ENCODE measurements at places on chromosomes 7 and 10.

DNA sequence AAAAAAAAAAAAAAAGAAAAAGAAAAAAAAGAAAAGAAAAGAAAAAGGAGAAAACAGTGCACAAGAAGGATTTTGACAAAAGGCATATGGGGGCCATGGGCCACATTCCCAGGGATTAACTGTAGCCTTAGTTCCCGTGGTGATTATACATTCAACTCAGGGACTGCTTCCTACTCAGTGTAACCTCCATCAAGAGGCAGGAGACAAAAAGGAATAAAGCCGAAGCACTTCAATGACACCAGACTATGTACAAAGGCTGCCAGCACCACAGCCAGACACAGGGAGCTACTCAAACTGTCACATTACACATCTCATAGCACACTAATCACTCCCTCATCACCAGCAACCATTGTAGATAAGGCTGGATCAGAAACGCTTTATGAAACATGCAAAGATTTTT is 5.1 kb upstream of the PMPCB start:
- no peak for DNase-seq

GRCh38 chr7:38842746-38843145 is 66.2 kb downstream of the VPS41 start:
- no peak for DNase-seq

DNA sequence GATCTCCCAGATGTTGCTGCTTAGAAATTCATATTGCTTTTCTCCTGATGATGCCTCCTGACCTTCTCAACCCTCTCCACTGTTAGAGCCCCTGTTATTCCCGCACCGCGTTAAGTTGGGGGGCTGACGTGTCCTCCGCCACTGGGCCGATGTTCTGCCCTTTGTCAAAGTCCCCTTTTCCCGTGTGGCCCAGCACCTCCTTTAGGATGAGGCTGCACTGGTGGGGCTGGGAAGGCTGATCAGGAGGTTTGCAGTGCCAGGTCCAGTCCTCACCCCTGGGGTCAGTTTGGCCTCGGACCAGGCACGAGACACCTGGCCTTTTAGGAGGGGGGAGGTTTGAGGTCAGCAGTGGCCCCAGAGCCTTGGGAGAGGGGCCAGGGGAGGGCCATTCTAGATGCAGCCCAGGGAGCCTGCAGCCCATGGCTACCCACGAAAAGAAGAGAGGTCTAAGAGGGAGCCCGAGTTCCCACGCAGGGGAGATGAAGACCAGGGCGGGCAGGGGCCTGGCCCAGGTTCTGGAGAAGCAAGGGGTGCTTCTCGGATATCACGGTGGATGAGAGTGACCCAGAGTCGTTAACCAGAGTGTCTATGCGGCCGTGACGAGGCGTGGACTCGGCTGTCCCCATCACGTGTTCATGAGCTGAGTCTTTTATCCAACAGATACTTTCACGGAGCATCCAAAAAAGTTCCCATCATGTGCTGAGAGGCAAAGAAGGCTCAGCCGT is 150.4 kb downstream of the DNAJB6 start:
- DNase-seq: no peak

- DNase-seq: no peak
Observed at GRCh38 chr7:3650844-3651243, 349.8 kb downstream of the SDK1 start.

GRCh38 chr10:35232527-35232926 is 103.8 kb upstream of the CCNY start:
- no peak for DNase-seq

DNA sequence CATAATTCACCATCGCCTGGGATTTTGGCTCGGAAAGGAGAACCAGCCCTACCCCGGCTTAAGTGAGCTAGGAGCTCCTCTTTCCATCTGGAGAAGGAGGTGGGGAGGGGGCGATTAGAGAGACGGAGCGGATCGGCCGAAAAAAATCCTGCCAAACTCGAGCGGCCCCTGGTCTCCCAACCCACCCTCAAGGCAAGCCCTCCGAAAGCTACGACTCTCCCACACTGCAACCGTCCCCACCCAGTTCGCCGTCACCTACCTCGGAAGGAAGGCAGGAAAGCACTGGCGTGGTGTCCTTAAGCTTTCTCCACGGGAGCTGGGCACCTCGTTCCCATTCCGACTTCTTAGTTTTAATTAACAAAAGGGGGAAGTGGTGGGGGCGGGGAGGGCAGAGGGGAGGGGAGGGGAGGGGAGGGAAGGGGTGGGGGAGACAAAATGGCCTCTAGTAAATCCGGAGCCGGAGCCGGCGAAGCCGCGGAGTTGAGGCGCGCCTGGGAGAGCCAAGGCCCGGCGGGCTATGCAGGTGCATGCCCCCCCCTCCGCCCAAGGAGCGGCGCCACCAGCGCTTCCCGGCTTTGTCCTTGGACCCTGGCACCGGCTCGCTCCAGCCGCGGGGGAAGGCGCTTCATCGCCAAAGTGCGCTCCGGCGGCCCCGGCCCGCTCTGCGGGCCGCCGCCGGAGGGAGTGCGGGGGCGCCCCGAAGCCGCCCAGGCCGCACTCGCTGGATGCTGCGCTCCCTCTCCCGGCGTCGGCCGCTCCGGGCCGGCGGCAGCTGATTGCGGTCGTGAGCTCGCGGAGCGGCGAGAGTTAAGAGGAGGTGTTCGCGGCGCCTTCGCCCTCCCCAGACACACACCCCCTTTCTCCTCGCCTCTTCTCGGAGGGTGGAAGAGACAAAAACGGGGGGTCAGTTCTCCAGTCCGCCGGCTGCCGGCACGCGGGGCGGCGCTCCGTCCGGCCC is at the start of gene LRRC4:
TSS of gene LRRC4 (minus strand) at position 784 of the 958 bp plus-strand sequence. CDS start 797 bp downstream, outside the sequence.
- no peak for DNase-seq

GRCh38 chr10:97685395-97685958 is 1.6 kb downstream of the AVPI1 start:
- no peak for DNase-seq

- no peak for DNase-seq
Observed at GRCh38 chr7:44138698-44139097, 2.4 kb downstream of the MYL7 start.

- DNase-seq: no peak
Observed at GRCh38 chr10:111127081-111127848, 50.4 kb downstream of the ADRA2A start.

DNA sequence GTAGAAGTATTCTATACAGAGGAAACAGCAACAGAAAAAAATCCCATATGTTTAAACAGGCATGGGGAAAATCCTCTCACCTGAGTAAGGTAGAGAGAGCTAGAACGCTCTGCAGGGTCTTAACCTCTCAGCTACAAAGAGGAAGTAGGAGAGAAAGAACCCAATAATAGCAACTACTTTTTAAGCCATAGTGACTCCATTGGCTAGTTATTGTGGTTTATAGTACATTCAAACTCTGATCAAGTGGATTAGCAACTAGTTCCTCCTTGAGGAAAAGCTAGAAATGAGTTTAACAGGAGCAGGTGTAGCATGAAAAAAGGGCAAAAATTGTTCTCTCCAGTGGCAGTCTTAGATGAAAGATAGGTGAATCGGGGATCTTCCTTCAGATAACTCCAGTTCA is 89.7 kb downstream of the HGF start:
- no peak for DNase-seq

GRCh38 chr7:92645114-92646061 is 55.2 kb upstream of the FAM133B start:
- DNase-seq: no peak

- no peak for DNase-seq
Observed at GRCh38 chr10:26093229-26093628, 123.3 kb upstream of the GAD2 start.

- no peak for DNase-seq
Observed at GRCh38 chr7:158508802-158509385, 78.7 kb downstream of the PTPRN2 start.

DNA sequence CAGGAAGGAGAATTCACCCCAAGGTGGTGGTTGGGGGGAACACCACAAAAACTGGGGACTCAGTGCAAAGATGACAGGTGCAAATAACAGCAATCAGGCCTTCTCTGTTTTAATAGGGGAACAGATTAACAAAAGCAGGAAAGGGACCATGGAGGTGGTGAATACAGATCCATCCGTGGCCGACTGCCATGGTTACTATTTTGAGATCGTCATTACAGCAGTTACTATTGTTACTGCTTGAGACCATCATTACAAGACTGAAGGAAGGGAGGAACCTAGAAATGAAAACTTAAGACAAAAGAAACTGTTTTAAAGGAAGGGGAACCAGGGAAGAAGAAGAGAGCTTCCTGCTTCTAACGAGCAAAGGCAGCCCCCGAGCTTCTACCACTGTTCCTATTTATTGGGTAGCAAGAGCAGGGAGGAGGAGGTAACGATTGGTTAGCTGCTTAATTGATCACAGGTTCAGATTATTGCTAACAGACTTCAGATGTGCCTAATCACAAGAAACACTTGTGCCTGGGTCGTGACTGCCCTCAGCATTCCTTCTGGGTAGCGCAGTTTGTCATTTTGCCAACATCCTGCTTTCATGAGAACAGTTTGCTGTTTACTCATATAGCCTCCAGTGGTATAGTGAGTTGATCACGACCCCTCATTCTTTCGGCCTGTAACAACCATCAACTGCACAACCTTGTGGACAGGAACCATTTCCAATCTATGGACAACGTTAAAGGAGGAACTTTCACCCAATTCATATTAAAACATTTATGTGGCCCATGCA is 216.3 kb downstream of the CHCHD3 start:
- no peak for DNase-seq

- DNase-seq: no peak
Observed at GRCh38 chr10:56351909-56352630, 9.0 kb downstream of the ZWINT start.

- no peak for DNase-seq
Observed at GRCh38 chr10:79331709-79332108, 15.6 kb upstream of the PPIF start.

- DNase-seq: no peak
Observed at GRCh38 chr10:130570074-130570473, 433.9 kb downstream of the GLRX3 start.

- no peak for DNase-seq
Observed at GRCh38 chr10:29816801-29817558, 182.2 kb upstream of the SVIL start.

- DNase-seq: no peak
Observed at GRCh38 chr10:48526011-48526821, 78.7 kb downstream of the ARHGAP22 start.

- DNase-seq: no peak
Observed at GRCh38 chr10:21090609-21091082, 193.5 kb upstream of the NEBL start.

DNA sequence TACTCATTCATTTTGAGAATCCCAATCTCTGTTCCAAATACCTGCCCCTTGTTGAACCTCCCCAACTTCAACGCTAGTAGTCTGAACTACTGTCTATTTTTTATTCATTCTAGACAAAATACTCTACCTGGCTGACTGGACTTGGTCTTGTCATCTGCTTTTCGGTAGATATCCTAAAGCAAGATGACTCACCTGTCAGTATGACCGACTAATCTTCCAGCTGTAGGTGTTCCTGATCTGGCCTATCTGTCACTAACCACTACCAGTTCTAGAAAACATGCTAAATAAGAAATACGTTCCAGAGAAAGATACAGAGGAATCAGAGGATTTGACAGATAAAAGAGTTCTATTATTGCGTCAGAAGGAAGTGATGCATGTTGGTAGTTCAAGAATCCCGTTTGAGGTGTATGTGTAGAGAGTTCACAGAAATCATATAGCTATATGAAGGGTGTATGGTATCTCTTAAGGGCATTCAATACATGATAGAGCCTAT is 81.1 kb downstream of the IDE start:
- no peak for DNase-seq

DNA sequence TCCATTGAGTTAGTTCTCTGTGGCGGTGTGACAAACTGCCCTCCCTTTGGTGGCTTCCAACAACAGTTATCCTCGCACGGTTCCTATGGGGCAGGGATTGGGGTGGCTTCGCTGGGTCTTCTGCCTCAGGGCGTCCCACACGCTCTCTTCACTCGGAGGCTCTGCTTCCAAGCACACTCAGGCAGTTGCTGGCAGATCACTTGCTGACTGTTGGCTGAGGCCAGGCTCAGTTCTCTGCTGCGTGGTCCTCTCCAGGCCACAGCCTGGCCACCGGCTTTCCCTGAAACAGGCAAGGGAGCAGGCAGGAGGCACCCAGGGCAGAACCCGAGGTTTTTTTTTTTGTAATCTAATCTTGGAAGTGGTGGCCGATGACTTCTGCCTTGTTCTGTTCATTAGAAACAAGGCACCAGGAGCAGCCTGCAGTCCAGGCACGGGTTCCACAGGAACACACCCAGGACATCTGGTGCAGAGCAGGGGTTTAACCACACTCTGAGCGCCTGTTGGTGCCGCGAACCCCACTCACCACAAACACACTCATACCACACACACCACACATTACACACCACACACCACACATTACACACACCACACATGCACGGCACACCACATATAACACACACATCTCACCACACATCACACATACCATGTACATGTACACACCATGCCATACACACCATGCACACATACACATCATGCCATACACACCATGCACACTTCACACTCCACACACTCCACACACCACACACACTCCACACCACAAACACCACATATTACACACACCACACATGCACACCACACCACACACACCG is 112.2 kb downstream of the PTPN20 start:
- DNase-seq: no peak

- no peak for DNase-seq
Observed at GRCh38 chr7:28761505-28761904, 196.6 kb downstream of the TRIL start.

- DNase-seq: no peak
Observed at GRCh38 chr10:28676326-28676967, 874 bp upstream of the BAMBI start.

DNA sequence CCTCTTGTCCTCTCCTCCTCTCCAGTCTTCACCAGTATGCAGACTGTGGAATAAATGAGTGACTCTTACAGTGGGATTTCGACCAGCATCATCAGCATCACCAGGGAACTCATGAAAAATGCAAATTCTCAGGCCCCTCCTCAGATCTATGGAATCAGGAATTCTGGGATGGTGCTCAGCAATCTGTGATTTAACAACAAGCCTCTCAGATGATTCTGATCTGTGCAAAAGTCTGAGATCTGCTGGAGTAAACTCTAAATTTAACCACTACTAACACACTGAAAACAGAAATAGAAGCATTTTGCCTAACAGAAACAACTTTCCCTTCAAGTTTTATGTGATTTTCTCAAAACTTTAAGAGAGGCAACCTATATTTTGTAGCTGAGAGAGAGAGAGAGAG is 124.8 kb upstream of the FAM3C start:
- DNase-seq: no peak

GRCh38 chr7:143131781-143132180 is at the start of gene PIP:
Gene PIP, plus strand, starts transcription at chr7:143132077. Its CDS starts 40 bp downstream, at chr7:143132117.
- DNase-seq: no peak

All from NCI-H510A (cell line).